Activated CD4-positive, alpha-beta memory T cell treated with anti-CD3 and anti-CD28 coated beads for 36 hours (primary cell): ENCODE measurements at places on chromosomes 7 and 10.
A peak's percentile ranks its signal among the peaks of the same experiment; 100 is the strongest.

GRCh38 chr7:77788327-77788902, 9.8 kb downstream of the TMEM60 start:
- DNase-seq, result no peak

- no peak for DNase-seq
Measured at GRCh38 chr10:72277996-72278667, 4.4 kb downstream of the DDIT4 start.

DNA sequence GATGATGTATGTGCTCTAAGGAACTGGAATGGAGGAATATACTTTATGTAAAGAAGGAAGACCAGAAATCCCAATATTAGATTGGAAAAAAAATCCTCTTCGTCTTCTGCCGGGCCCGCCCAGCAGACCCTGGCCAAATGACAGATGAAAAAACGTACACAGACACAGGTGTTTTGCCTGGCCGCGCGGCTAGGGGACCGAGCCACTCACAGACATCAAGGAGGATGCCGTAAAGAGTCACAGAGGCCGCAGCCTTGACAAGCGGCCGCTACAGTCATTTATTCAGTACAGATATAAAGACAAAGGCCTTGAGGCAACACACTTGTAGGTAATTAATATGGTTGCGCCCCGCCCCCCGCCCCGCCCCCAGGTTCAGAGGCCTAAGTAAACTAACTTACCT, 594.1 kb downstream of the GRM8 start:
- no peak for DNase-seq

- no peak for DNase-seq
Measured at GRCh38 chr10:96967847-96968246, 135.7 kb downstream of the LCOR start.

DNA sequence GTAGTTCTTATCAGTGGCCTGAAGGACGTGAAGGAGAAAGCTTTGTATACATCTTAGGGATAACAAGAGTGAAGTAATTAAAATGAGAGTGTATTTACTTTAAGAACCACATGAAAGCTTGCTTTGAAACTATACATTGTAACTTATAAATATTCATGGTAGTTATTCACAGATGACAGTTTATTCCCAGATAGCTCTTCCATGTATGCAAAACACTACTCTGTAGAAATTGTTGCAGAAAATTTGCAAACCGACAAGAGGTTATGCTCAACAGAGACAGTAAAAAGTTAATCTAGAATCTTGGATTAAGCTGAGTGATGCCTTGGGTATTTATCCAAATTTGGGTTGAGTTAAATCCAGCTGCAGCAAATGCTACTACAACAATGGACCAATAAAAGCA, 301.5 kb downstream of the PRKG1 start:
- no peak for DNase-seq

GRCh38 chr7:6615723-6616555, 529 bp downstream of the ZNF853 start:
- DNase-seq, result no peak

DNA sequence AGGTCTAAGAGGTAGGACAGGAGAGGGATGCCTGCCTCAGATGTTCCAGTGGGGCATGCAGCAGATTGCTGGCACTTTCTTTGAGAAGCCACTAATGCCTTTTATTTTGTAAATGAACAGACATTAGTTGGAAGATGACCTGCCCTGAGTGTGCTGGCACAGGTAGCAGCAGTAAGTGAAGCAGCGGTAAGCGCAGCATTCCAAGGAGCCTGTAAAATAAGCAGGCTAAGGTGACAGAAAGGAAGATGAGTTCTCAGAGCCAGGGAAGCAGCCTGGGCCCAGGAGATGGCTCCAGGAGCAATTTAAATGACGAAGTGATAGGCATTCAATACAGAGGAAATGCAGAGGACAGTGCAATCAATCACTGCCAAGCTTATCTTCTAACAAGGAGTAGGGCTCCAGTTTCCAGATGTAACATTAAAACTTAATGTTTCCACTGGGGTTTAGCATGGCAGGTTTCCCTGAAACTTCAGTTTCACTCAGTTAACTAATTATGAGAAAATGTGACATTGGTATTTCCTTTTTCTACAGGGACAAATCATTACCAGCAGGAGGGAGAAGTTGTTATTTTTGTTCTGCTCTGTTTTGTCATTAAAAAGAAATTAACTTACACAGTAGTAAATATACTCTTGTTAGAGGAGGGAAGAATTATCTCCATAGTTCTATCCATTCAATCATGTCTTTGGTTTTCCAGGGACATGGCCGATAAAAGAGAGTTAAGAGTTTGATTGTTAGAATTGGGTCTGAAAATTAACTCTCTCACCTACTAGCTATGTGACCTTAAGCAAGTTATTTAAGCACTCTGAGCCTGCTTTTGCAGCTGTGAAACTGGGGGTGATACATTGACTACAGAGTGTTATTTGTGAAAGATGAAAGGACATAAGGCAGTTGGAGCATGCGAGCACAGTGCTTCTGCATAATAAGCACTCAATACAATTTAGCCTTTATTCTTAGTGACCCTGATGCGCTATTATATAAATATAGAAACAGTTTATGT, 96.6 kb upstream of the PTN start:
- DNase-seq, result no peak

GRCh38 chr10:102302611-102303010, 57.3 kb downstream of the GBF1 start:
- DNase-seq, result no peak

DNA sequence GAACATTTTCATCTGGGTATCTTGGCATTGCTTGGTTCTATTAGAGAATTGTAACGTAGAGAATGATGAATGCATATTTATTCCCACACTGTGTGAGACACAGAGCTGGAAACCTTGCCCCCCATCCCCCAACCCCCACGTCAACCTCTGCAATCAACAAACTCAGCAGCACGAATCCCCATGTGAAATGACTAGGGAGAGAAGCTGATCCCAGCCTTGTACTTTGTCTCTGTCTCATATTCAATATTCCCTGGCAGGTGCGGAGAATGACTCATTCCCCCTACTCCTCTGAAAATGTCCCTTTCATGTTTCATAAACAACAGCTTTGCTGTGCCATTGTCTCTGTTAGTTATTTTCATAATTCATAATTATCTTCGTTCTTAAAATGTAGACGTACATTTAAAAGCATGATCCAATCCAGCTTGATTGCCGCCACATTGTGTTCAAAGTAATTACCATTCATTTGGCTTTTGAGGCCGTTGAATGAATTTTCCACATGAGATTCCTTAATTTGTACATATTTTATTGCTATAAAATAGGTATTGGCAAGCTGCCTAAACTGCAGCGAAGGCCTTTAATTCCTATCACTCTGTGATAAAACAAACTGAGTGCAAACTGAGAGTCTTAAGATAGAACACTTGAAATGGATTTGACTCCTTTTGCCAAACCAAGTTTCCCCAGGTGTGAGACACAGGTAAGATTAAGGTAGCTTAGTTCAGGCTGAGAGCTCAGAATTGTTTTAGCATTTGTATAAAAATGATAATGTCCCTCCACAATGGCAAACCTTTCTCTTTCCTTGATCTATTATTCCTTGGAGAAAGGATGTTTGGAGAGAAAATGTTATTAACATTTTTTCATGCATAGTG, 920.2 kb downstream of the TYW1 start:
- no peak for DNase-seq

GRCh38 chr10:1858048-1858447, 120.7 kb upstream of the ADARB2 start:
- DNase-seq, result no peak

DNA sequence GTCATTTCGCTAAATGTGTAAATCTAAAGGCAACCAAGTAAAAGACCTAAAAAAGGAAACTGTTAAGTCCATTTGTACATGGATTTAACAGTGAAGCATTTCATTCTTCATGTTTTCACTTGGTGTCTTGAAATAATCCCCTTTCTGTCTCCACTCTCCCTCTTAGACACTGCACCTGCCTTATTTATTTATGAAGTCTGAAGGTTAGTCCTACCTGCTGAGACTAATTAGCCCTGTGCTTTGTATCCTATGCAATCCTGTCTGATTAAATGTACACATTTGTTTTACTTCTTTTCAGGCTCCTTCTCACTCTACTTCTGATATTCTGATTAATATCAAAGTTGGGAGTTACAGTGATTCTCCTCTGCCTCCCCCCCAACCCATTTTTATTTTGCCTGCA, 1.9 kb upstream of the TCF7L2 start:
- DNase-seq, result no peak

DNA sequence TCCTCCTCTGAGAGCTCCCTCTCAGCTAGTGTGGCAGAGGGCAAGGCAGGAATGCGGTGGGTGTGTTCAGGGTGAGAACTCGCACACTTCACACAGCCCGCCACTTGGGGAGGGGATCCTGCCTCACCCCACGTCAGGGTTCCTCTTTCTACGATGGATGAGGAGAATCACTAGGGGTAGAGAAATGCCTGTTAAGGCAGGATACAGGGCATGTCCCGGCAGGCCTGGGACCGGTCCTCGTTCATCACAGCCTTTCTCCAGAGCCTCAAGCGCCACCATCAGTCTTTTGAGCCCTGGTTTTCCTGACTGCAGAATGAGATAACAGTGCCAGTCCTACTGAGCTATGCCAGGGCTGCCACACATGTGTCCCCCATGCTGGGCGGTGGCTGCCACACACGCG, 546.7 kb upstream of the ADARB2 start:
- no peak for DNase-seq

- DNase-seq, result no peak
Measured at GRCh38 chr7:96026010-96026409, 253.7 kb downstream of the DYNC1I1 start.

- DNase-seq, result no peak
Measured at GRCh38 chr10:78337016-78337415, 303.4 kb downstream of the RPS24 start.

GRCh38 chr10:14648005-14648765, 126.5 kb downstream of the FAM107B start:
- DNase-seq, result peak; percentile 81

DNA sequence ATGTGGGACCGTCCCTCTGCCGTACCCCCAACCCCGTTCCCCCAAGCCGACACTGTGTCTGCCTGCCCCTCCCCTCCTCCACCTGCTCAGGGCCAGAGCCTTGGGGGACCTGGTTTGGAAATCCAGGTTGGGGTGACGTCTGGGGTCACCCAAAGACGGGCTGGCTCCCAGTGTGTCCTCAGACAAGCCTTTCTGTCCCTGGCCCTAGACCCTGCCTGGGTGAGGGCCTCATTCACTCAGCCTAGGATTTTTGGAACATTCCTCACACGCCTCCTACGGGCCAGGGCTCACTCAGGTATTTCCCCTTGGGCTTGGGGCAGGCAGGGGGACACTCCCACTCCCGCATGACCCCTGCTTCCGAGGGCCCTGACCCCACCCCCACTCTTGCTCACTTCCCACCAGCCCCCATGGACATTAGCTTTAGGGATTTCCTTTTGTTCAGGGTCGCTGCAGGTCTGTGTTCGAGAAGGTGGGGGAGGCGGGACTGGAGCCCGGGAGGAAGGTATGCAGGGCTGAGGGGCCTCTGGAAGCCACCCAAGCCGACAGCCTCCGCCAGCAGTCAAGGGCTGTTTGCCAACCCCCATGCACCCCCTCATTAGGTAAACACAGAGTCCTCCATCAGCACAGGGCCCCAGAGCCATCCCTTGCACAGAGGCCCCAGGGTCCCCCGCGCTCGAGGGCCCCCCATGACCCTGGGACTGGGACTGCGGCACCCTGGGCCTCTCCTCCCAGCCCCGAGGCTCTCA, 35.1 kb downstream of the PDGFA start:
- DNase-seq, result no peak

GRCh38 chr7:139698278-139698677, 79.5 kb downstream of the HIPK2 start:
- DNase-seq, result no peak

DNA sequence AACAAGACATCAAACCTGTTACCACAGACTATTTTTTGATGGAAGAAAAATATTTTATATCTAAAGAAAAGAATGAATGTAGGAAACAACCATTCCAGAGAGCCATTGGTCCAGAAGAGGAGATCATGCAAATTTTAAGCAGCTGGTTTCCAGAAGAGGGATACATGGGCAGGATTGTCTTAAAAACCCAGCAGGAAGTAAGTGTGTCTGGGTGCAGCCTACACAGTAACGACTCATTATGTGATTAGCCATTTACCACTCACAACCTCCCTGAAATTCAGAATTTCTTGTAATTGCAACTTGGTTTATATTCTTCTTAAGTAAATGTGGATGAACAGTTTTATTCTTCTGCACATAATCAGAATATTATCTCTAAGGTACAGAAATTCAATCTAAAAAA, 46.2 kb downstream of the NOC3L start:
- DNase-seq, result no peak

DNA sequence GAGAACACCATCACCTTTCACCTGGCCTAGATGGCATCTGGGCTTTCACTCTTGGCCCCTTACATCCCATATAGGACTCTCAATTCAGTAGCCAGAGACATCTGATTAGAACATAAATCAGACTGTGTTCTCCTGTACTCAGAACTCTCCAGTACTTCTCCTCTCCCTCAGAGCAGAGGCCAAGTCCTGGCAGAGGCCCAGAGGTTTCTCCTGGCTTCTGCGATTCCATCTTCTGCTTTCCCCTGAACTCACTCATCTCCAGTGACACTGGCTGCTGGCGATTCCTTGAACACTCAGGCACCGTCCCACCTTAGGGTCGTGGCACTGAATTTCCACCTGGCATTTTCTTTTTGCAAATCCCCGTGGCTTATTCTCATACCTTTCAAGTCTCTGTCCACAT, 4.9 kb upstream of the NEUROD6 start:
- no peak for DNase-seq

DNA sequence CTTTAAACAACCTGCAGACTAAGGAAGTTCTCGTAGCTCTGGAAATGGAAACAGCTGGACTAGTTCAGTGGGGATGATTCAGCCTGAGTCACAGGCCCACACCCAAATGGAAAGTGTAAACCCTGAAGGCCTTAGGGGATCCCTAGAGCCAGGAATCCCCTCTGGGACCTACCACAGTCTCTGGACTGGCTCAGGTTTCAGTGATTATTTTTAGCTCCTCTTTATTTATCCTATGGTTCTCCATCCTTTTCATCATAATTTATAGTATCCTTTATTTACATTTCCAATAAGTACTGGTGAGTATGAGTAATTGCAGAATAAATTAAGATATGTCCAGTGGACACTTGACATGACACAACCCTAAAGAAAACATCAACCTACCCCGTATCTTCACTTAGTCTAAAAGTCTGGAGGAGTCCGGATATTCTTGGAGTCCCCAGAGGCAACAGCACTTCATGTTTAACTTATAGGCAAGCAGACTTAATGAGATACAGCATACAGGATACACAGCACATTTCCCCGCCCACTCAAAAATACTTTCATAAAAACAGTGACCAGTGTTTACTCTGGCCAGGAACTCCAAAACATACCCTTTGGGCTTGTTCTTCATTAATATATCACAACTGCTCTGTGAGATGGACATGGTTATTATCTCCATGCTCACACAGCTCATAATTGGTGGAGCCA, 28.4 kb upstream of the SEMA3E start:
- no peak for DNase-seq

GRCh38 chr7:134844200-134844599, 64.8 kb downstream of the CALD1 start:
- DNase-seq, result no peak
